Stimulated activated CD8-positive, alpha-beta memory T cell treated with anti-CD3 and anti-CD28 coated beads, Interleukin-4, amount 100 ng/mL, for 4 hours (primary cell): ENCODE measurements at places on chromosomes 2 and 18.

DNA sequence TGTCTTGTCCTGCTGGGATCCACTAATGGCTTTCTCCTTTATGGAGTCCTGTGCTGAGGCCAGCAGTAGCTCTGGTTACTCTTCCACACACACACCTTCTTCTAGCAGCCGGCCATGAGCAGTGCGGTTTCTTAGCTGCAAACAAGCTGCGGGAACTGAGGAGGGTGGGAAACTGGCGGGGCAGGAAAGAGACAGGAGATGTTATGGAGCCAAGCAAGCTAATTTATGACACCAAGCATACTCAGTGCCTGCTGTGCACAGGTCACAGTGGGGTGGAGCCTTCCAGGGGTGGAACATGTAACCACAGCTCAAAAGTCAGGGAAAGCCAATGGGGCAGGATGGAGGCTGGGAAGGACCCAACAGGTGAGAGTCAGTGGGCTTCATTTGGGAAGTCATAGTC lies 180.8 kb downstream of the FAM210A start:
- DNase-seq, result no peak

GRCh38 chr2:210663631-210664089 lies 107.3 kb downstream of the CPS1 start:
- DNase-seq, result no peak

- no peak for DNase-seq
These were observed 31.0 kb upstream of the EPB41L3 start for GRCh38 chr18:5574843-5575242.

- DNase-seq, result no peak
These were observed 96.2 kb downstream of the KLHL29 start for GRCh38 chr2:23480957-23481797.

DNA sequence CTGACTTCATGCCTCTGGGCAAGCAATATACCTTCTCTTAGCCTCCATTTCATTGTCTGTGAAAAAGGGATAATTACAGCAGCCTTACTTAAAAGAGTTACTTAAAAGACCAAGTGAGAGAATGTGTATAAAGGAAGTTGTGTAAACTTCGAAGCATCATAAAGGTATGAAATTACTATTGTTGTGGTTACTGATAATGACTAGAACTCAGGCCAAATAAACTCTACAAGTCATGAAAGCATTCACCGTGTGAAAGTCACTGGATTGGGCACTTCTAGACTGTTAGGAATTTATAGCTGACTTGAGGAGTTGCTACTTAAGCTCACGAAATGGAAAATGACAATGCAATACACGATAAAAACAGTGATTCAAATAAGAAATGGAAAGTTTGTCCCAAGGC lies 67.4 kb upstream of the HAAO start:
- no peak for DNase-seq

GRCh38 chr2:233404222-233404621 lies 49.9 kb downstream of the DGKD start:
- DNase-seq, result no peak

- DNase-seq, result no peak
These were observed 153.6 kb downstream of the FAM210A start for GRCh38 chr18:13572721-13573120.

GRCh38 chr18:13983506-13983905 lies 68.2 kb upstream of the MC2R start:
- DNase-seq, result no peak

DNA sequence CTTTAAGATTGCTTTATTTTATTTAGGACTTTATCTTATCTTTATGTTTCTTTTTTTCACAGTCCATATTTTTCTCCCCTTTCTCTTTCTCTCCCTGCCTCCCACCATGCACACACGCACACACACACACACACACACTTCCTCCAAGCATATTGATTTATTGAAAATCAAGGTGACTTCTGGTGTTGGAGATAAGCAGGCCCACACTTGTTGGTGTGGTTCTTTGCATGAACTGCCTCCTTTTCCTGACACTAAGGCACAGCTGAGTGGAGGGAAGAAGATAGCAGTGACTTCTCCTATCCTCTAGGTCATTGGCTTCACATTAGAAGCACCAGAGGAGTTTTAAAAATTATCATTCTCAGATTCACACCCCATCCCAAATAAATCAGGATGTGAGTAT lies 18.0 kb downstream of the TBR1 start:
- DNase-seq, result no peak

GRCh38 chr2:144320491-144320890 lies 199.4 kb downstream of the ZEB2 start:
- DNase-seq, result peak; percentile 51

- DNase-seq, result no peak
These were observed 57.4 kb downstream of the SH2D6 start for GRCh38 chr2:85475799-85476490.

DNA sequence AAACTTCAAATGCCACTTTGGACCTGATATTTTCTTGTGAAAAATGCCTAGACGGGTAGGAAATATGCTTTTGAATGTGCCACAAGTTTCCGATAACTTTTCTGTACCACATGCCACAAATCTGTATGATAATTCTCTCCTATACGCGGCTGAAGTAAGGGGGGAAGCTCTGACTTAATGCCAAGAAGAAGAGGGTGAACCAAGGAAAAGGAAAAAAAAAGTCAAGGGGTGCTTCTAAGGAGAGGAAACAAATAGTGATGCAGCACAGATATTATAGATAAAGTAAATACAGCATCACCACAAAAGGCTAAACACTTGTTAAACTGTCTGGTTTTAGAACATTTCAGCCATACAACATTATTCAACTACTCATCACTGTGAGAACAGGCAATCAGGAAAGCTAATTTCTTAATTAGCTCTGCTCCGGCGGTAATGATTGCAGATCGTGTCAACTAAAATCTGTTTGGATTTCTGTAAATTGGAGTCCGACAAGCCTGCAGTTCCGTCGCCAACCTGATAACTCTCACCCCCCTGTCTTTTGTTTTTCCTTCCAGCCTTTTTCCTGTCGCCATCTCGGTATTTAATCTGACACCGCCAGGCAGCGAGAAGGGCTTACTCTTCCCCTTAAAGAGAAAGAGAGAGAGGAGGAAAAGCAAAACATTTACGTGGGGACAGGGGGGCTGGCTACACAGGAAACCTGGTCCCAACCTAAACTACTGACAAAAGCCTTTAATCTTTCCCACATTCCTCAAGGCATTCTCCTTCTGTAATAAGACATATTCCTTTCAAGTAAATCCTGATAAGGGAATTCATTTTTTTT lies 67.5 kb downstream of the ZEB2 start:
- no peak for DNase-seq

DNA sequence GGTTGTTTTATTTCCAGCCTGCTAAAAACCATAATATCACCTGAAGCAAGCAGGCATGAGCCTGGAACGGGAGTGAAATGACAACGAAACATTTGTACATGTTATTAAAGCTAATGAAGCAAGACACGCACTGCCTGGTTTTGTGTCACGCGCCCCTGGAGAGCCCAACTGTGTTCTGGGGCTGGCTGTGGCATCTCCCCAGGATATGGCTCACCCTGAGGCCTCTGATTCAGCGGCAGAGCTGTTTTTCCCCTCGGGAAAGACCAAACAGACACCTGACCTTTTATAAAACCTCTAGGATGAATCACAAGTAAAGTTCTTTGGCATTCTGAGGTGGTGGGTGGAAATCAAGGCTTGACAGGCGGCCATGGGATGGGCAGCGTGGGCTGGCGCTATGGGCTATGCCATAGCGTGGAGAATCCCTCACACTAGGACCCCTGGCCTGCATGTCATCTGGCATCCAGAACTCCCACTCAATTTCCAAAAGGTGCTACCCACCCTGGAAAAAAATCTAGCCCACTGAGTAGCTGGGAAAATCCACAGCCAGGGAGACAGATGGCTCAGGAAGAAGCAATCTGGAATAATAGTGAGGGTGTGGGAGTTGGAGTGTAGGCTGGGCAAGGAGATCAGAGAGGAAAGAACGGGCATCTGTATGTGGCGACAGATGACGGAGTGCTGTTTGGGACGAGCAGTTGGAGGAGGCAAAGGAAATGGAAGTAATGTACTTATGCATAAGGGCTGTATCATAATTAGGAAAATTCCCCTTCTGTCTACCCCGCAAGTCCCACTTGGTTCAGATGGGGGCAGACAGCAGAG lies 262.0 kb downstream of the AFF3 start:
- DNase-seq, result no peak

GRCh38 chr18:58887613-58887963 lies 22.9 kb downstream of the ZNF532 start:
- no peak for DNase-seq

DNA sequence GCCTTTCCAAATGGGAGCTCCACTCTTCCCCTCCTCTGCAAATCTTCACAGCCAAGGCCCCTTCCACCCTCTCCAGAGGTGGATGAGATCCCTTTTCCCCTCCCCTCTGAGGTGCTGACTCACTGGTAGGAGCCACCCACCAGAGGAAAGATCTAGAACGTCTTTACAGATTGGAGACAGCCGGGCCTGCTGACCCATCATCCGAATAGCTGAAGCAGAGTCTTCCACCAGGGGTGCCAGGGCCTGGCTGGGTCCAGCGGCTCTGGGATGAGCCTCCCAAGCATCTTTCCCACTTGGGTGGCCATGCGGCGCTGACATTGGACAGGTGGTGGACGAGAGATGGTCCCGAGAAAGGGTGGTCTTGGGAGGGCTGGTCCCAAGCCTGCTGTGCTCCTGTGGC lies 9.0 kb downstream of the ERFE start:
- no peak for DNase-seq

GRCh38 chr2:209596262-209596661 lies 172.4 kb downstream of the MAP2 start:
- no peak for DNase-seq

DNA sequence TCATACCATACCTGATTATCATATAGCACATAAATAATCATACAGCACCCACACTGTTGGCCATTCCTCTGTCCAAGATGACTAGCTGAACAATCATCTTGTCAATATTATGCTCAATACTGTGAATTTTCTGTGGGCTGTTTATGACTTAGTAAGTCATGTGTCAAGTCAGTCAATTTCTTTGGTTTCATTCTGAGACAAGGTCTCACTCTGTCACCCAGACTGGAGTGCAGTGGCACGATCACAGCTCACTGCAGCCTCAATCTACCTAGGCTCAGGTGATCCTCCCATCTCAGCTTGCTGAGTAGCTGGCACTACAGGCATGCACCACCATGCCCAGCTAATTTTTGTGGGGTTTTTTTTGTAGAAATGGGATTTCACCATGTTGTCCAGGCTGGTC lies 5.7 kb downstream of the MCM6 start:
- no peak for DNase-seq

DNA sequence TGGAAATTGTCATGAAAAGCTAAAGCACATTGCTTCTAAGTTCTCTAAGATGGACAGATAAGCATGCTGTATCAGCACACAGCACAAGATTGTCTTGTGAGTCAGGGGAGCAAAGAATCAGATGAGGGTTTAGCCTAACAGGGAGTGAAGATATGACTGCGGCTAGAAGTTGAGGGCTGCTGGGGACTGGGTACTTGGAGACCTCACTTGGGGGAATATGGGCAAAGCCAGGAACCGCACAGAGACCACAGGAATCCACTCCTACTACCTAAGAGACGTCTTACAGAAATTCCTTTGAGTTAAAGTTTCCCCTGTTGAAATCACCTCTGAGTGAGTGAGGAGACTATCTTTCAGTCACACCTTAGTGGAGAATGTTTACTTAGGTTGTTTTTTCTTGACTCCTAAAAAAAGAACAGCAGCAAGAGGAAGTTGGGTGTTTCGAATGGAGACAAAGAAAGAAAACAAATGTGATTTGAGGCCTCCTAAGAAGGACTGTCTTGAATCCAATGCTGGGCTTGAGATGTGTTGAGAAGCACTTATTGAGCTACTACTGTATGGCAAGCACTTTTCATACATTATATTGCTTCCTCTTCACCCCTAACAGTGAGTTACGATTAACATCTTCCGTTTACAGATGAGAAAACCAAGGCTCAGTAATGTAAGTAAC lies 100.7 kb downstream of the ANKRD44 start:
- no peak for DNase-seq

DNA sequence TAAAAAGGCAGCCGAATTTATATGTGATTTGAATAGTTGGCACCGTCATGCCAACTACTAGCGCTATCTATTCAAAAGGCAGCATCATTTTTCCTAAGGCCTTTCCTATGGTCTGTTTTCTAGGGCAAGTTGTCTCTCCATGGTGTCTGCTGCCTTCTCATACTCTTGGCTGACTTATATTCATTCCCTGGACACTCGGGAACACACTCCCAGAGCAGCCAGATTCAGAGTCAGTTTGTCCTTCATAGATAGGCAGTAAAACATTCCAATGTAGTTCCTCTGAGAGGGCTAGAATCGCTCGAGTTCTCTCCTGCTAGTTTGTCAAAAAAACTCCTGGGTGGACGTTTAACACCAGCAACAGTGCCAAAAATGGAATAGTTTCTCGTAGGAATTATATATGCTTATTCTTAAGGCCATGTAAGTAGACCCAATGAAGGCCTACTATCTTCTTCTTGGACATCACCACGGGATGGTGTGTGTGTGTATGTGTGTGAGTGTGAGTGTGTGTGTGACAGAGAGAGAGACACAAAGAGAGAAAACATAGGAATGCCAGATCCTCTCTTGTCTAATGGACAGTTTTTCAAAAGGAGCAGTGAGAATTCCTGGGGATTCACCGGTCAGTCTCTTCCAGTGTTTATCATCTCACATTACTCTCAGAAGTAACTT lies 129.3 kb upstream of the CTAGE1 start:
- no peak for DNase-seq

GRCh38 chr2:95020275-95021022 lies 5.1 kb upstream of the MAL start:
- DNase-seq, result no peak

DNA sequence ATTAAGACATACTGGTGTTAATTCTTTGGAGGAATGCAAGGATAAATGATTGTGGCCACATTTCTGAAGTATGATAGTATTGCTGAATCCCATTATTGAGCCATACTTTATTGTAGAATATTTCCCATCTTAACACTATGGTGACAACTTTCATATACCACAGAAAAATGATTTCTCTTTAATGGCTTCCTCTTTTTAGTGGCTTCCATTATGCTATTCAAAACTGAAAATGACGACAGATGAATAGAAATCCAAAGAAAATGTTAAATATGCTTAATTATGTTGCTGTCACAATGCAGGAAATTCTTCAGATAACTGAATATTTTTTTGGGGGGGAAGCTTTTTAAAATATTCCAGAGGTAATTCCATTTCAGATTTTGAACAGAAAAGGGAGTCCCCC lies 88.9 kb upstream of the TMEM200C start:
- no peak for DNase-seq

DNA sequence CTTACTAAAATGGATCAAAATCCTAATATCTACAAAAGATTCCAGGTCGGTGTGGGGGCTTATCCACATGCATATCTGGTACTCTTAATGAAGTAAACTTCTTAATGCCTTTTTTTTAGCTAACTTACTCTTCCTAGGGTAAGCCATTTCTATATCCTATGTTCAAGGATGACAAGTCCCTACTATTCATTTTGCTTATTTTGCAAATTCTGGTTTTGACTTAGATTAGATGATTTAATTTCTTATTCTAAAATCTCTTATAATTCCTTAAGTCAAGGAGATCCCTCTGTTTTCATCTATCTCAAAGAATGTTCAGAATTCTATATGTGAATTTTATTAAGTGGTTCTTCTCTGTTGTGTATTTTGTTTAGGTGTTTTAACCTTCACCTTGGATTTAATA lies 79.7 kb downstream of the KYNU start:
- no peak for DNase-seq

- no peak for DNase-seq
These were observed 86.7 kb upstream of the THUMPD2 start for GRCh38 chr2:39865751-39866150.

GRCh38 chr2:96115631-96116423 lies 544 bp downstream of the ADRA2B start:
- no peak for DNase-seq

- no peak for DNase-seq
These were observed 1.2 kb downstream of the KIF5C start for GRCh38 chr2:148876202-148876594.

- DNase-seq, result no peak
These were observed 359.3 kb upstream of the VWC2L start for GRCh38 chr2:214051585-214051984.
